ENCODE measurements at places on chromosomes 11 and 22.

DNA sequence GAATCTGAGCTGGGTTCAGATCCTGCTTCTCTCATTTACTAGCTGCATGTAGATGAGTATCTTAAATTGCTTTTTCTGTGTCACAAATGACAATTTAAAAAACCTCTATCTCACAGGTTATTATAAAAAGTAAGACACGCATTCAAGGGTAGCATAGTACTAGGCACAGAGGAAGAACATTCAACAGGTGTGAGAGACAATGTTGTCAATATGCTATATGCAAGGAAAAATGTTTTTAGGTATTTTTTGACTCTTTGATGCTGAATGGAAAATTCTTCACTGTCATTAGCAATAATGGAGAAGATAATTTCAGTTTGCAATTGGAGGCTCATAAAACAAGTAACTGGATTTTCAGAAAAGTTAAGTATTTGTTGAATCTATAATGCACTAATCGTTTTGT, 81.6 kb downstream of the PIWIL4 start:
- DNase-seq, result no peak

GRCh38 chr11:102534261-102534872, 3.8 kb upstream of the MMP7 start:
- DNase-seq, result no peak

DNA sequence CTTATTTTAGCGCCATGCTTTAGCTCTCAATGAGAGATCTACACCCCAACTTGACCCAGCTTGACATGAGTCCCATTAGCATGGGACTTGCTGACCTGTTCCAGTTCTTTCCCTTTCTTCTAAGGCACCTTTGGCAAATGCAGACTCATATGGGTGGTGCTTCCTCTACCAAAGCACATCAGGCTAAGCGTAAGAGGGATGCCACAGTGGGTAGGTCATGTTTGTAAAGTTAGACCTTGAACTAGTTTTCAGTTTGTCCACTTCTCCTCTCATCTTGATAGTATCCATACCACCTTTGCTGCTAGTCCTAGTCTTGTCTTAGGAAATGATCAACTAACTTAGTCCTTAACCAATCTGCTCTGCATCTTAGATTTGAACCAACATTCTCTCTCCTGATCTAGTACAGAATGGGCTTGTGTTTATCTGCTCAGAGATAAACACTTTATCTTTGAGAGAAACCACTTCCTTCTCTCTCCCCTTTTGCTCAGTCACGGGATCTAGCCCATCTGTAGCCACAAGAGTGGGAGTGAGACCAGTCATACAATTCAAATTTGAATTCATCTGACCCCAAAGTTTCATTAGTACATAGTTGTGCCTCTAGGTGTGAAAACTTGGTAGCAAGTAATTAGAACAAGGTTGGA, 72.1 kb upstream of the CD44 start:
- DNase-seq, result peak; percentile 62

DNA sequence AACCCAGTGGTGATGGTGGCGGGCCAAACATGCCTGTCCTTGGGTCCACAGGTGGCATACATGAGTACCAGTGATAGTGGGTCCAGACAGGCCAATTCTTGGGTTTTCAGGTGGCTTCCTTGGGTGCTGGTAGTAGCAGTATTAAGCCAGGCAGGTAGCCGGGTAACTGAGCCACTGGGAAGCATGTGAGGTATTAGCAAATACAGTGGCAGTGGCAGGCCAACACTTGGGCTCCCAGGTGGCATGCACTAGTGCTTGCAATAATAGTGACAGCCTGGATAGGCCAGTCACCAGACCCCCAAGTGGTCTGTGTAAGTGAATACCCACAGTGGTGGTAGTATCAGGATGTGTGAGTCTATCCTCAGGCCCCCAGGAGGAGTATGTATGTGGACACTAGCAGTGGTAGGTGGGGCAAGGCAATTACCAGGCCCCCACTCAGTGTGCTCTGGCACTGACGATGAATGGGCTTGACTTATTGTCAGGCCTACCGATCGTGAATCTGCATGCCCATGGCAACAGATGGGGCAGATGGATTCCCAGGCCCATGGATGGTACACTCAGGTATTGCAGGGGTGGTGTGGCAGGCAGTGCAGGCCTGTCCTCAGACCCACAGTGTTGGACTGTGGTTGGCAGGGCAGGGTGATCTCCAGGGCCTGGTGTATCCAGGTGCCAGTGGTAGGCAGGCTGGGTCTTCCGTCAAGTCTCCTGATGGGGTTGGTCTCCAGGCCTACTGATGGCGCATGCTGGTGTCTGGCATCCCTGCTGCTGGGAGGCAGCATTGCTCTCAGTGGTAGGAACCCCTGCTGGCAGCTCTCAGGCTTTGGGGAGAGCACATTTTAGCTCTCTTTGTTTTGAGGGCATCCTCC, 840.7 kb downstream of the FAM181B start:
- no peak for DNase-seq

- DNase-seq, result no peak
Measured at GRCh38 chr11:43399983-43400630, 41.4 kb downstream of the TTC17 start.

DNA sequence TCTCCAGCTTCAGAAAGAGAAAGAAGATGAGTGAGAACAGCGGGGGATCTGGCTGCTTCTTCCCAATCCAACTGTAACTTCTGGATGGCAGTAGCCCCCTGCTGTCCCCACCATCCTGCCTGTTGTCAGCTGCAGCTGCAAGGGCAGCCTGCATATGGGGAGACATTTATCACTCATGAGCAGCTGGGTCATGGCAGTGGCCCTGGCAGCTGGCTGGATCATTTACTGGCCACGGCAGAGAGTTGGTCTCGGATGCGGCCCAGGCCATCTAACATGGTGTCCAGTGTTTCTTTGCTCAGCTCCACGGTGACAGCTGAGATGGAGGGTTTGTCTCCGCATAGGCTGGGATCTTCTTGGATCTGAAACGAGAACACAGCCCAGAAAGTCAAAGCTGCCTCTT, 14.8 kb downstream of the COMMD9 start:
- DNase-seq, result no peak

DNA sequence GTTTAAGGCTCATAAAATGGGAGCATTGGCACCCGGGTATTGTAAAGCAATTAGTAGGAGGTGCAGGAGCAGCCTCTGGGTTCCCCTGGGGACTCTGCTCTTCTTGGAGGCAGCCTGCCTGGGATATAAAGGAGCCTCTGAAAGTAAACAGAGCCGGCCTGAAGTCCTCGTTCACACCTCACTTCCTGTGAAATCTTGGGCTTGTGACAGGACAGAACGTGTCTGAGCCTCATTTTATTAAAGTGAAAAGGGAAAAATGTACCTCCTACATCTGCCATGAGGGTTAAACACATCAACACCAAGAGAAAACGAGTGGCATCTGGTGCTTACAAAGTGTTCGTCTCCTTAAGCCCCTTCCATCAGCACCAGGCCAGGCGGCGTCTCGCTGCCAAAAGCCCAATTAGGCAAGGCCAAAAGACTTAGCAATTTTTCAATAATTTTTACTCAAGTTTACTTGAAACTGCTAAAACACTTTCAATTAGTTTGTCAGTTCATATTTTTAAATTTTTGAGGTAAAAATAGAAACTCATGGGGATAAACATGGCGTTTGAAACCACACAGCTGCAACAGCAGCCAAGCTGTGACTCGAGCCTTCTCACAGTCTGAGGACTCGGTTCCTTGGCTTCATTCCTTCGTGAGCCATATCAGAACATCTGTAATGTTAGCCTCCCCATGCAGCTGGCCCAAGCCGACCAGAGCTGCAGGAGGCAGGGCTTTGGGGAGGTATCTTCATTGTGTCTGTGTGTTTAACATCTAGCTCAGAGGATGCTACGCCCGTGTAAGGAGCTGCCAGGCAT, 33.6 kb downstream of the MAP6 start:
- no peak for DNase-seq

- no peak for DNase-seq
Measured at GRCh38 chr11:23226331-23227077, 366.2 kb upstream of the CCDC179 start.

GRCh38 chr11:34055218-34056000, 3.9 kb downstream of the CAPRIN1 start:
- DNase-seq, result no peak

GRCh38 chr22:46501701-46502100, 35.7 kb downstream of the CELSR1 start:
- no peak for DNase-seq

- DNase-seq, result no peak
Measured at GRCh38 chr11:70495351-70496310, 97.3 kb downstream of the CTTN start.

- DNase-seq, result no peak
Measured at GRCh38 chr22:23613193-23613972, 18.7 kb downstream of the DRICH1 start.

DNA sequence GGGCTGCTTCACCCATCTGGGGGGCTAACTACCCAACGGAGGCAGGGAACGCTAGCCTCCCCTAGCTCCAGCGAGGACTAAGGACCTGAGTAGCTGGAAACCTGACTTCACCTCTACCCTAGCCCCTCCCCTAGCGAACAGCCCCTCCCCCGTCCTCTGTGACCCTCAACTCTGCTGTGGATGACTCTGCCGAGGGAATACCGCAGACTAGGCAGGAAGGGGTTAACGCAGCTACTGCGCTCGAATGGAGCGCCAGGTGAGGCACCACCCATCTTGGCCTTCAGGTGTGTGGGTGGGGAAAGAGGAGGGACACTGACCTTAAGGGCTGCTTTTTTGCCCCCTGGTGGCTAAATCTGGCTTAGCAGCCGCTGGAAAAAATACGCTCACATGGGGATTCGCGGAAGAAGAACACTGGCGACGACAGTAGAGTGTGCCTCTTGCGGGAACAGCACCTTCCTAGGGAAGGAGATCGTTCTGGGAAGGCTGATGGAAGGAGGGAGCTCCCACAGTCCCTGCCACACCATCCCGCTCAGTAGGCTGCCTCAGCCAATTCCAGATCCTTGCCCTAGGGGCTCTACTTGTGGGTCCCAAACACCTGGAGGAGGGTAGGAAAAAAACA, 4.5 kb upstream of the BCL9L start:
- DNase-seq, result peak; percentile 80

- no peak for DNase-seq
Measured at GRCh38 chr11:126417091-126417862, 61.8 kb downstream of the ST3GAL4 start.

DNA sequence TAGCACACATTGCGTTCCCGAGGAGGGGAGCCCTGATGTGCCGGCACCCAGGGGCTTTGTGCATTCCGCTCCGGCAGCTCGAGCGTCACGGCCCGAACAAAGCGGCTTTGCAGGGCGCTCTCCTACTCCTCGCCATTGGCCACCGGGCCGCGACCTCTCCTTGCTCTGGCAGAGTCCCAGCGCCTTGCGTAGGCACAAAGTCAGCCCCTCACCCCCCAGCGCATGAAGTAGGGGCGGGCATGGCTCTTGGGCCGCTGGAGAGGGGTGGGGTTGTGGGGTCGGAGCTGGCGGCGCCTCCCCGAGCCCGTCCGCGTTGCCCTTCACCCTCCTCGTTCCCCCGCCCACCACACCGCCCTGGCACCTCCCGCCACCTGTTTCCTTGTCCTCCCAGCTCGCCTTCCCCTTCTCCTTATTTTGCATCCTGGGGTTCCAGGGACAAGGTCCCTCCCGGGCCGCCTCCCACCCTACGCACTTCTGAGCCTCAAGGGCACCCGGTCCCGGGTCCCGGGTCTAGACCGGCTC, 753 bp upstream of the PPARA start:
- peak; percentile 30 for DNase-seq

DNA sequence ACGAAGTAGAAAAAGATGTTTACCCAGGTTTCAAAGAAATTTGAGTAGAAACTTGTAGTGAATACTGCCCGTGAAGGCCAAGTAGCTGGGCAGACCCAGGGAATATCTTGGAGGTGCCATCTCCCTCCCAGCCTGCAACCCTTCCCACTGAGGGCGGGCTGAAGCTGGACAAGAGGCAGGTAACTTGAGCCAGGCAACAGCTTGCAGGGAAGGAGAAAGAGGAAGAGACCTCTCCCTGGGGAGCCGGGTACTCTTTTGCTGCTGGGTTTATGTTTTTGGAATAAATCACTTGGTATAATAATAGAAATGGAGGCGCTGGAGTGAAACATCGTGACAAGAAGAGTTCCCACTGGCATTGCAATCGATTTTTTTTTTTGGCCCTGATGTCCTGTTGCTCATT, 49.4 kb upstream of the JAM3 start:
- DNase-seq, result no peak

DNA sequence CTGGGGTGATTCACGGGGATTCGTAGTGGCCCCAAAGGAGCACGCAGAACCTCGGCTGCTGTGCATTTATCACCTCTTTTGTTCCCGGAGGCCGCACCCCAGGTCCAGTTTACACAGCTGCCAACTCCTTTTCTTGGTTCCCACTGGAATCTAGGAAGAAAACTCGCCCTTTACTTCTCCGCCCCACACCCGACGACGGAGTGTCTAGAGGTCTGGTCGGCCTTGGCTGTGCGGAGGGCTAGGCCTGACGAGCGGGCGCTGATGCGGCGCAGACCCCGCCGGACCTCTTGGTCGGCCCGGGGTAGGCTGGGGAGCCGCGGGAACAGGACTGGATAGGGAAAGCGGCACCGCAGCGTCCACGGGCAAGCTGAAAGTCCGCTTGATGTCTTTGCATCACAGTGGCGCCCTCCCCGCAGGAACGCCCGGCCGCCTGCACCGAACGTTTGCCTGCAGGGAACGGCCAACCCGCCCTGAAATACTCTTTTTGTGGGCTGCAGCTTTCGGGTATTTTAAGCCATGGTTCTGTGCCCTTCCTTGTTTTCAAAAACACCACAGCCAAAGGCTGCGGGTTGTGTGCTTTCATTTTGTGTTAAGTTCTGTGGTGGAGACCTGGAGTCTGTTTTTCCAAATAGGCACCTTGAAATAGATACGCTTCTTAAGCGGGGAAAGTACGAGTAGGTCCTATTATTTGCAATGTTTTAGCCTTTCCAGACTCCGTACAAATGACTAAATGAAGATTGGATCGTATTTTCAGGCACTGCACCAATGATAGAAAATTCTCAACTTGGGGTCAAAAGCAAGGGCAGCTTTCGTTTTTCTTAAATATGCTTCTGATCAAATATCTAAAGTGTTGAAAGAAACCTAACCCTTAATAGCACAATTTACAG, 829 bp upstream of the ZBED5 start:
- DNase-seq, result peak; percentile 61

GRCh38 chr22:29256606-29257325, 11.0 kb downstream of the RHBDD3 start:
- DNase-seq, result no peak

- no peak for DNase-seq
Measured at GRCh38 chr11:60376601-60377000, 1.7 kb upstream of the MS4A7 start.

DNA sequence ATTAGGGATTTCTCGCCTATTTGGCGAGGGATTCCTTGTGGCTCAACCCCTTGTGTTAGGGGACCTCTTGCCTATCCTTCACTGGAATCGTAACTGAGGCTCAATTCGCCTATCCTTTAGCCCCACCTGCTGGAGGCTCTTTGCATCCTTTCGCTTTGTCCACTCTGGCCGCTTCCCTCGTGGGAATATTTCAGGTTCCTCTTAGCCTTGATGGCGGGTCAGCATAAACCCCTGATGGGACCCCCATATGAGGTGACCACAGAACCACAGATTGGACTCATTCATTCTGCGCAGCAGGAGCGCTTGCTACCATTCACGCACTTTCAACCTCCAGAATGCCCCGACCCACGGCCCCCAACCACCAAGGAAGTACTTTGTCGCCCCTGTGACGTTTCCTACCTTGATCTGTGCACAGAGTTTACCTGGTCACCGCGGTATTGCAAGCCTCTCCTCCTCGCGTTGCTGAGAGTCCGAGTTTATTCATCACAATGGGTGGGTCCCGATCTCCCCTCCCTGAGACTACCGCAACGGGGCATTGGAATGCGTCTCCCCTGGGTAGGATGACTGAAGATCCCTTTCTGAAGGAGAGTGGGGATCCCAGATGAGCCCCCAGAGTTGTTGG, at the start of gene OR52N2:
OR52N2 (plus strand) TSS at position 425 of the 622 bp plus-strand sequence. CDS start 11,412 bp downstream, outside the sequence.
- peak; percentile 48 for DNase-seq

All from T-helper 2 cell (primary cell).